ENCODE measurements at places on chromosomes 3 and 15.

DNA sequence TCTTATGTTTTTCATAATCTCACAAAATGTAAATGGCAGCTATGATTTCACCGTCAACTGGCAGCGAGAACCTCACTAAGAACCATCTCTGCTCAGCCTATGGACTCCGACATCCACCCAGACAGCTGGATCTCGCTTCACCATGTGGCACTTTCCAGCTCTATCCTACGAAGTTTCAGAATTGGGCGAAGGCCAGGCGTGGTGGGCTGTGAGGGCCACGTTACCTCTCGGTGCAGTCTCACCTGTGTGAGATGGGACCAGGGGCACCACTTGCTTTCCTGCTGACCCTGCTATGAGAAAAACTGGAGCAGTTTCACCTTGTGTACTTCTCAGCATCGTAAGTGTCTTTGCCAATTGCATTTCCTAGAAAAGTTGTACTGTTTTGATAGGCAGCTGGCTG, 32.3 kb downstream of the CHDH start:
- DNase-seq: no peak

GRCh38 chr3:2061360-2061759, 37.3 kb upstream of the CNTN4 start:
- DNase-seq: no peak

GRCh38 chr3:73437828-73438227, 186.9 kb downstream of the PDZRN3 start:
- no peak for DNase-seq

DNA sequence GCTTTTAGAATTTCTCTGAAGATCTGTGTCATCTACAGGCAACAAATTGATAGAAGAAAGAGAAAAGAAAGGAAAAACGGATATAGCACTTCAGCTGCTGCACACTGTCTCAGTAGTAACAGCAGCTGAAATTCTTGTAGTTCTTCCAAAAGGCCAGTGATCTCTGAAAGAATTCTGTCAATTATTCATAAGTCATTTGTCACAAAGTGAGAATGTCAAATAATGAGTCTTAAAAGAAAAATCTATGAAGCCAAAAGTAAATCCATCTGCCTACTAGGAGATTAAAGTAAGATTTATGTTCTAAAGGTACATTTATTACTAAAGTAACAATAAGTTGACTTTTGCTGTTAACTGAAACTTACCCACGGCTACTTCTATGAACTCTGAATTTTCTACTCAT, 24.6 kb downstream of the IFT80 start:
- DNase-seq: no peak

Data from NCI-H1092 treated with DMSO at 0.1 percent for 48 hours (cell line).